ENCODE measurements at places on chromosomes 5 and 9.

DNA sequence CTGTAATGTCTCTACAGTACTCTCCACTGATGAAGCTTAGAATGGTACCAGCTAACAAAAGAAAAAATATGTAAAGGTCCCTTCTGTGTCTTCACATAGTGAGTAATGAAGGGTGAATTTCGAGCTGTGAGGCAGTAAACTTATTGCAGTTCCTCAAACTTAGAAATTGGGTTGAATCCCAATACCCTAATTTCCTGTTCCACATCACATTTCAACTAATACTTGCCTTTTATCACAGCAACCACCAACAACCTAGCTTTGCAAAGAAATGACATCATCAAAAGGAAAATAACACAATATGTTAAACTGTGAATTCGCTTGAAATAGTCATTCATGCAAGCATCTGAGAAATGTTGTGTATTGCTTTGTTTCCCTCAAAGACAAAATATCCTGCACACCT is 9.4 kb upstream of the TNFAIP8 start:
- no peak for DNase-seq

GRCh38 chr9:105854026-105854782 is 159.9 kb downstream of the TMEM38B start:
- DNase-seq = no peak

DNA sequence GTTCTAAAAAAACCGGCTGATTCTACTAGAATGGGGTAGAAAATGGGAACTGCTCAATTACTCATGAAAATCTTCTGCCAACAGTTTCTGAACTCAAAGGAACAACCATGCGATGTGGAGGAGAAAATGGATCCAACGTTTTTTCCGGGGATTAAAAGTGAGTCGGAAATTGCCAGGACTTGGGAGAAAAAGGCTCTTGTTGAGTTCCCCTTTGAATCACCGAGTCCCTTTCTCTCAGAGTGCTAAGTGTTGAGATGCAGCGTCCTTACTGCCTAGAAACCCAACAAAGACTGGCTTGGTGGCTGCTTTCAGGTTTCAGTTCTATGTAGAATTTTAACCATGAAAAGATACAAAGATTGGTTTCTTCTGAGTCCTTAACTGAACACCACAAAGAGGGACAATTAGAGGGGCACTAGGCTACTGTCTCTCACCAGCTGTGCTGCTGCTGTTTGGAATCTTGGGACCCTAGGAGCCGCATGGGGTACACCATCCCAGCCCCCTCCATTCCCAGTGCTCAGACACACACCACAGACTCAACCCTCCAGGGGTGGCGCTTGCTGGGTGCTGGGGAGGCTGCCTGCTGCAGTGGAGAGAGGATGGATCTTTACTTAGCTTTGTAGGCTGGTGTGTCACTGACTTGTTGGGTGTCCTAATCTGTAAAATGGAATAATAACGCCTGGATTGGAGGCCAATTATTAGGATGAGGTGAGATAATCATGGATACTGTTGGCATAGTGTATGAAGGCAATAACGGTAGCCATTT is 21.5 kb upstream of the NEUROG1 start:
- no peak for DNase-seq

- DNase-seq = no peak
These were observed 11.8 kb upstream of the MRNIP start for GRCh38 chr5:179870403-179870903.

DNA sequence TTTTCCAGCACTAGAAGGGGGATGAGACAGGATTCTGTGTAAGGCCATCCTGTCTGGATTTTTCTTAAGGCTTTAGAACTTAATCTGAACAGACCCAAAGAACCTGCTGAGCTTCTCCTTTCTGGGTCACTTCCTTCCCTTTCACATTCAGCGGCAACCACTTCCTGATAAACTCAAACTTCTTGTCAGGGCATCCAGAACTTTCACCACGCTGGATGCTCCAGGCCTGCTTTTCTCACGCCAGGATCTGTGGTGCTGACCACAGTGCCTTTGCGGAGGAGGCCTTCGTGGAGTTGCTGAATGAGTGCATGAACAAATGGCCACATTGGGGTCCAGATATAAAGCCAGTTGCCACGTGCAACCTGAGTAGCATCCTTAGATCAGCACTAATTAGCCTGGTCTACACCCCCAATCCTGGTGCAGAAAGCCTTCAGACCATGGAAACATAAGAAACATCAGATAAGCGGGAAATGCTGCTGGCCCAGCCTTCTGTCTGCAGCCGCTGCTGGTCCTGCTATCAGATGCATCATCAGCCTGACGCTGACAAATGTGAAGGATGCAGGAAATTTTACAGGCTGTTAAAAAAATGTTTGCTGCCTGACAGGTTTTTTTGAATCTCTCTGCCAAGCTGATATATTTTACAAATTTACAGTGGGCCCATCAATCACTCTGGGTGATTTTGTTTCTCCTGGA is 75.3 kb upstream of the BARHL1 start:
- no peak for DNase-seq

GRCh38 chr5:137269274-137269673 is 229.9 kb downstream of the SPOCK1 start:
- DNase-seq = no peak

DNA sequence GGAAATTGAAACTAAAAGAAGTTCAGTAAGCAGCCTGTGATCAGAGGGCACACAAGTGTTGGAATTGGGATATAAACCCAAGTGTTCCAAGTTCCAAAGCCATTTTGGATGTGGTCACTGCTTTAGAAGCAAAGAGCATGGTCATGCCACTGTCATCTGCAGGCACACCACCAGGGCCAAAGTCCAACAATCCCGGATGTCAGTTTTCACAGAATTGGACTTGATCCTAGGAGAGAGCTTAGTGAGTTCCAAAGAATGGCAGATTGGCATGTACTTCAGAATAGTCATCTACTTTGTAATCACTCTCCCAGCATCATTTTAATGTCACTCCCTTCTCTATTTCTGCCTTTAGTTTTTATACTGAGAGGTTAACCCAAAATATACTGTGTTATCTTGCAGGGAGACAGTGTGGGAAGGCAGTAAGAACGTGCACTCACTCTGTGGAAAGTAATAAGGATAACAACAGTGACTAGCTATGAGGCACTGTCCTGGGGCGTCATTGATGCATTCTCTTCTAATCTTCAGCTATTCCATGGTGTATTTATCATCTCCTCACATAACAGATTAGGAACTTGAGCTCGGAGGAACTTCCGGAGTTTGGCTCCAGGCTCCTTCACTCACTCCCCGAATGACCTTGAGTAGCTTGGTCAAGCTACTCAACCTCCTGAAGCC is 388.0 kb downstream of the ACTL7B start:
- DNase-seq = no peak

- DNase-seq = no peak
These were observed 664 bp upstream of the ARSB start for GRCh38 chr5:78985725-78986223.

DNA sequence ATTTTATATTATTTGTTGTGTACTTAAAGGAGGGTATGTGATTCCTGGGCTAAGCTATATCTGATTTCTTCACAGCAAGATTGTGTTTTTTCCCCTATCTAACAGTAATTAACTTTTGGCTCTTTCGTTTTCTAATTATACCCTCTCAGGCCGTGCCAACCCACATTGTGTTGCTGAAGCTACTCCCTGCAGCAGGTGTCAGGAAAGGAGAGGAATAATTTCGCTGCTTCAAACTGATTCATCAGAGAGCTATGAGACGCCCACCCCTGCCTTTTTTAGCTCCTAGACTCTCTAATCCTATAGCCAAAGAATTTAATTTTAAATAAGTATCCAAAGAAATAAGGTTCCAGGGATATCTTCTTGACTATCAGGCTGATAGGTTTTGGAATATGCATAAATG is 3.8 kb downstream of the CAVIN4 start:
- no peak for DNase-seq

DNA sequence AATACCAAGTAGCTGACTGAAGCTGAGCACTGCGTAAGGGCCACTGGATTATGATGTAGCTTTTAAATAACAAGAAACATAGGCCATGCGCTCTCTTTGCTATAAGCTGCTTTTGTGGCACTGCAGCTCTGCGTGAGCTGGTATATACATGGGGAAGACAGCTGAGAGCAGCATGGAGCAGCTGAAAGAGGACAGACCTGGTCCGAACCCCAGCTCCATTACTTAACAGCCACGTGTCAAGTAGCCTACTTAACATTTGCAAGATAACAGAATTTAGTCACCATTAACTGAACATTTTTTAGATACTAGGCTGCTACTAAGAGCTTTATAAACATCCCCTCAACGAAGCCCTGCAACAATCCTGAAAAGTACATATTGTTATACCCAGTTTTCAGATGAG is 69.3 kb downstream of the PTPN3 start:
- DNase-seq = no peak

DNA sequence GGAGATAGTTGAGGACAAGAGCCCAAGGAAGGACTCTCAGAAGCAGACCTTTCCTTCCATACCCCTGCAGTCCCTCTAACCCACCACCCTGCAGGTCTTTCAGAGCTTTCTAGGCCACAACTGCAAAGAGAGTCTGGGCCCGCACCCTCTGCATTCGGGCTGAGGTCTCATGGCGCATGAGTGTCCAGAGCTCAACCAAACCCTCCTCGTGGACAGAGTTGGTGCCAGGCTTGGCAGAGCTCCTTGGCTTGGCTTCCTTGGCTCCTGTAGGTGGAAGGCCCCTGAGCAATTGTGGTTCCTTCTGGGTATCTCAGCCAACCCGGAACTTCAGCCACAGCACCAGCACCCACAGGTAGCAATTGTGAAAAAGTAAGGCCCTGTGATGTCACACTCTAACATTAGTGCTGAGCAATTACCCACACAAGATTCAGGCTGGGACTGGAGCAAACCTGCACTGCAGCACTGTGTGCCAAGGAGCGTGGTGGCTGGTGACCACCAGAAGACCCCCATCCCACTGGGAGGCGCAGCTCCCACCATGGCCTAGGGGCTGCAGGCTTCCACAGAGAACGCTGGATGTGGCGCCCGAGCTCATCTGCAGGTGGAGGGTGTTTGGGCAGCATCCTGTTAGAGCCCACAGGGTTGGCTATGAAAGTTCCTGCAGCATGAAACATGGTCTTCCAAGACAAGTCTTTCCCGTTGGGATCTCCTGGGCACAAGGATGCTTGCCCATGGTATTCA is 38.8 kb downstream of the FOXI1 start:
- DNase-seq = no peak
